ENCODE measurements at places on chromosomes 16 and 17.

DNA sequence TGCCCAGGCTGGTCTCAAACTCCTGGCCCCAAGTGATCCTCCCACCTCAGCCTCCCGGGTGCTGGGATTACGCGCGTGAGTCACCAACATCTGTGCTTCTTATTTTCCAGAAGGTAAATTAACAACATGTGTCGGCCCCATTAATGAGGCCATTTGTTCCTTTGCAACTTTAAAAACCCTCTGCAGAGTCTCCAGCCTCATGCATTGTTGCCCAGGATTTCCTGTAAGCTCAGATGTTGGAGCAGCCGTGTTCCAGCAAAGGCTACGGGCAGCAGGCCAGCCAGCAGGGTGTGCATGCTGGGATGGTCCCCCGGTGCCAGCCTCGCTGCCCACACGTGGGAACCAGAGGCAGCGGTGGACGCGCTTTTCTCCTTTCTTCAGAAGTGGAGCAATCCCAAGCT is 19.1 kb upstream of the HEXD start:
- DNase-seq: no peak

DNA sequence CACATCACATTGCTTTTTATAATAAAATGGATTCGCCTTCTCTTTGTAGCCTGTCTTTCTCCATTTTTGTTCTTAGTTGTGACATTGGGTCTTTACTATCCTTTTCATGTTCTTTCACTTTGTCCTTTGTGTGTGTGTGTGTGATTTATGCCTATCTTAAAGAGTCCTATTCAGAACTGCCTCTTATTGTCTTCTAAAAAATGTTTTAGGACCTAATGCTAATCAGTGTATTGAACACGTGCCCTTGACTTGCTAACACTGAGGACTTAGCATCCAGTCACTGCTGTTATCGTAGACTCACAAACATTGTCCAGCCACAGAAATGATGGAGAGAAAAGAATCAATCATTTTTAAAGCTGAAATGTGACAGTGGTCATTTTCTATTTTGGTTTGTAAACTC is 251.9 kb downstream of the CNTNAP4 start:
- DNase-seq: no peak

- no peak for DNase-seq
Observed at GRCh38 chr16:80778703-80779102, 25.7 kb downstream of the CDYL2 start.

- DNase-seq: no peak
Observed at GRCh38 chr17:67831268-67831667, 6.0 kb downstream of the BPTF start.

- DNase-seq: no peak
Observed at GRCh38 chr17:66990047-66990446, 25.5 kb downstream of the CACNG4 start.

DNA sequence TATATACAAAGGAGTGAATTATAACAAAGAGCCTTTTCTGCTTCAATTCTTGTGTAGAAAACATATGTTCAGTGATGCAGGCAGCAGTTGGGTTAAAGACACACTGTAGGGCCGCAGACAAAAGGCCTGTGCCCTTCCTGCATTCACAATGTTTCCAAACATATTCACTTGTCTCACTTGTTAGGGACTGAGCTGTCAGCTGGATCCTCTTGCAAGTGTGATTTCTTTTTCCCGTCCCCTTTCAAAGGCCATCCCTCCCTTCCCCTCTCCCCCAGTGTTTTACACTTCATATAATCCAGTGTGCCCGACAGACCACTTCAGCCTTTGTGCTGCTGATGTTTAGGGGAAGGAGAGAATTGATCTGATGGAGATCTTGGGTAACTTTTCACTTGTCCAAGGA is 217.0 kb downstream of the FTO start:
- no peak for DNase-seq

- DNase-seq: no peak
Observed at GRCh38 chr17:41433586-41433985, 7.2 kb downstream of the KRT38 start.

DNA sequence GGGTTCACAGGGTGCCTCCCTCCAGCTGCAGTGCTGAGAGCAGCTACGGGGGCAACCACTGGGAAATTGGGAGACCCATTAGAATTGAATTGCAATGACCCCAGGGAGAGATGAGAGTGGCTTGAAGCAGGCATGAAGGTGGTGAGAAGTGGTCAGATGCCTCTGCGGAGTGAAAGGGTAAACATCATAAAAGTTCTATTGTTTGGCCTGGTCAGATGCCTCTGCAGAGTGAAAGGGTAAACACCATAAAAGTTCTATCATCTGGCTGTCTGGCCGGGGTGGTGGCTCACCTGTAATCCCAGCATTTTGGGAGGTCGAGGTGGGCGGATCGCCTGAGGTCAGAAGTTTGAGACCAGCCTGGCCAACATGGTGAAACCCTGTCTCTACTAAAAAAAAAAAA is 53.5 kb downstream of the TNFRSF13B start:
- DNase-seq: no peak

DNA sequence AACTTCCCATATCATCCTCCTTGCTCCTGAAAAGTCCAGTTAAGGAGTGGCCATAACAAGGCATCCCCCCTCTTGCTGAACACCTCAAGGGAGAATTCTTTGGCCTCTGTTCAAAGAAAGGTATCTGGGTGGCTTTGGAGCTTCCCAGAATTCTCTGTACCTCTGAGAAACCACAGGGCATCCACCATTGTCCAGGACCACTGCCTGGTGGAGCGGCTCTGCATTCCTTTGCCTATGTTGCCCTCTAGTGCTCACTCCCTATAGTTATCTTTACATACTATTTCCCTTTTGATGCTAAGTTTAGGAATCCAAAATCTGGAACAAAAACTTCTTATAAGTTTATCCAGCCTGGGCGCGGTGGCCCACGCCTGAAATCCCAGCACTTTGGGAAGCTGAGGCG is 30.3 kb downstream of the CHD9NB start:
- no peak for DNase-seq

DNA sequence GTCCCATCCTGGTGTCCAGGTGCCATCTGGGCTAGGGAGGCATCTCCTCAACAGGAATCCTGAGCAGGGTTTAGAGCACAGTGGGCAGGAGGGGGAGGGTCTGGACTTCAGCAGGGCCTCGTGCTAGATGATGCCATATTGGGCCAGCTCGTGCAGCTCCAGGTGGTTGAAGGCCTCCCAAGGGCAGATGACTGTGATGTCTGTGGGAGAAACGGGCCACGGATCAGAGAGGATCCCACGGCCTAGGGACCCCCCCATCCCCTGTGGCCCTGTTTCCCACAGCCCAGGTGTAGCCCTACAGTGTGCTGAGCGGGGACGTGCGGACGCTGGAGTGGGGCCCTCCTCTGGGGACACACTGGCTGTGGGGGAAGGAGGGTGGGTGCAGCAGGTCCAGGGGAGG is 5.4 kb downstream of the PDE6G start:
- no peak for DNase-seq

- DNase-seq: no peak
Observed at GRCh38 chr17:60887614-60888028, 210.0 kb downstream of the BCAS3 start.

GRCh38 chr17:74649909-74650308 is 26.4 kb upstream of the CD300E start:
- no peak for DNase-seq

- no peak for DNase-seq
Observed at GRCh38 chr16:68900009-68900408, 56.7 kb downstream of the TANGO6 start.

DNA sequence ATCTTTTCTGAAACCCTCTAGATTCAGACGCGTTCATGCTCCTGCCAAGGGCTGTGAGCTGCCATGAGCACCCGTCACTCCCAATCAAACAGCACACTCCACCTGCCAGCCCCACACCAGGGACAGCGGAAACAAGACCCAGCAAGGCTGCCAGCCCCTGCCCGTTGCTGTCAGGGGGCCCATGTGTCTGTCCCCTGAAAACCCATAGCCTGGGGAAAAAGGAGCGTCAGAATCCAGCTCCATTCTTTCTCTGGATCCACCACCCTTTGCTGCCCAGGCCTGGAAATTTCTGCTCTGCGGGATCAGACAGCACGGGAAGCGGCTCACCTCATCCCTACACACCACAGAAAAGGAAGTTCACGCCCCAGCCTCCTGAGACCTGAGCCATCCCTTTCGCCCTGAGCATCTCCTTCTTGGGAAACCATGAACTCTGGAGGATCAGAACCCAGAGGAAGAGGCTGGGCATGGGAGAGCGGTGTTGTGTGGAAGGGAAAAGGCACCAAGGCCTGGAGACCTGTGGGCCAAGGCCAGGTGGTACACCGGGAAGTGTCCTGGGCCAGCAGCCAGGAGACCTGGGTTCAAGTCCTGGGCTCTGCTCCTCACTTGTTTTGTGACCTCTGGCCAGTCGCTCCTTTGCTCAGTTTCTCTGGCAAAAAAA is 51.5 kb upstream of the RCVRN start:
- DNase-seq: no peak

- no peak for DNase-seq
Observed at GRCh38 chr16:4984174-4984990, 26.3 kb downstream of the SEC14L5 start.

DNA sequence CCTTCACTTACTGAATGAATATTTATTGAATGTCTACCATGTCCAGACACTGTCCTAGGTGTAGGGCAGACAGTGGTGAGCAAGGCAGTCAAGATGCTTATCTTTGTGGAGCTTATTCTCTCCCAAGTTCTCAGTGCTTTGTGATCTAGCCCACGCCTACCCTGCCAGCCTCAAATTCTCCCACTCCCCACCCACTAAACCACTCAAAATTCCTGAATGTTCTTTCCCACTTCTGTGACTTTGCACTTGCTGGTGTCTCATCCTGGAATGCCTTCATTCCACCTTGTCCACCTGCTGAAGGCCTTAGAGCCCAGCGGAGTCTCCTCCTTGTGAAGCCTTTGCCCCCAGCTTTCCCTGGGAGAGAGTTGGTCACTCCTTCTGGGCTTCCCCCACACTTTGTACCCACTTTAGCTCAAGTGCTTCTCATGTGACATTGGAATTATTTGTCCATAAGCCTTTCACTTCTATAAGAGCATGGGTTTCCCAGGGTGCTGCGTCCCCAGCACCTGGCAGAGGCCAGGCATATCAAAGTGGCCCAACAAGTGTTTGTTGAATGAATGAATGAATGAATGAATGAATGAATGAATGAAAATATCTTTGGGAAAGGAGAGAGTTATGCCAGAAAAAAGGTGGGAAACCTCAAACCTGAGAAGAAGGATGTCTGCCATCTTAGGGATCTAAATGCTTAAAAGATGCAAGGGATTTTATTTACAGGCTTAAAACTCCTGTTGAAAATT is 23.0 kb downstream of the CCDC182 start:
- DNase-seq: no peak

GRCh38 chr16:15897834-15898254 is 9.4 kb upstream of the CEP20 start:
- no peak for DNase-seq

DNA sequence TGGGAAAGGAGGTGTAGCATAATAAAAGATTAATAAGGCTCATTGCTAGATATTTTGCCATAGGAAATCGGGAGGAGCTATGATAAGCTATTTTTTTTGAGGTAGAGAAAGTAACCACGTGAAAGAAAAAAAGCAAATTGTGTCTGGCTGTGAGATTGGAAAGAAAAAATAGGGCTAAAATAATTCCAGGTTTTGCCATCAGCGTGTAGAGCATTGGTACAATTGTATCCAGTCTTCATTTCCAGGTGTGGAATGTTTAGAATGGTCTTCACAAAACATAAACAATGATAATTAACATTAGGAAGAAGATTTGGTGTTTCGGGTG is 1.1 kb downstream of the TANC2 start:
- no peak for DNase-seq

GRCh38 chr17:61766520-61766919 is 96.8 kb downstream of the BRIP1 start:
- no peak for DNase-seq

DNA sequence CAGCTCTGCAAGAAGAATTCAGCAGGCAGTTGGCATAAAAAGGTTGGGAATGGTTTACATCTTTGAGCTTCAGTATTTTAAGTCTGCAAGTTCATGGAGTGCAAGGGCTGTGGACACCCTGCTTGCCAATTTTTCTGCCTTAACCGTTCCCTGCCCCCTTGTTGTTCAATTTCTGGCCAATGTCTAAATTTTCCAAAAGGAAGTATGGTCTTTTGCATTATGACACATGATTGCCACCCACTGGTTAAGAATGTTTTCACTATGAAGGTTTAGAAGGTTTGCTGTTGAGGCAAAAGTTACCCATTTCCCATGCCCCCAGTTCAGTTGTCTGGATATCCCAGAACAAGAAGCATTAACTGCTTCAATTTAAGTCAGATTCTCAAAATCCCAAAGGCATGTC is 441.9 kb downstream of the CDH13 start:
- DNase-seq: no peak

DNA sequence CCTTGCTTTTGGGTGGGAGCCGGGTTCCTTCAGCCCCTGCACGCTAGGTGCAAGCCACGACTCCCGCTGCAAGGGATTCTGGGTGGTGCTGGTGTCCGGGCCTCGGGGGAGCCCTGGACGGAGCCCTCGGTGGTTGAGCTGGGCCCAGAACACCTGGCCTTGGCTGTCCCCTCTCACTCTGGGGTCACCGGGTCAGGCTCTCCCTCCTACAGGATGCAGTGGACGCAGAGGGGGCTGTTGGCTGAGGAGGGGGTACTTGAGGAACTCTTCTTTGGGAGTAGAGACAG is 27.9 kb upstream of the SLC38A10 start:
- DNase-seq: no peak

- DNase-seq: no peak
Observed at GRCh38 chr17:2347805-2348685, 10.7 kb downstream of the SGSM2 start.
